Right lung (tissue), 10 donors: ENCODE measurements at places on chromosomes 6 and 20.

DNA sequence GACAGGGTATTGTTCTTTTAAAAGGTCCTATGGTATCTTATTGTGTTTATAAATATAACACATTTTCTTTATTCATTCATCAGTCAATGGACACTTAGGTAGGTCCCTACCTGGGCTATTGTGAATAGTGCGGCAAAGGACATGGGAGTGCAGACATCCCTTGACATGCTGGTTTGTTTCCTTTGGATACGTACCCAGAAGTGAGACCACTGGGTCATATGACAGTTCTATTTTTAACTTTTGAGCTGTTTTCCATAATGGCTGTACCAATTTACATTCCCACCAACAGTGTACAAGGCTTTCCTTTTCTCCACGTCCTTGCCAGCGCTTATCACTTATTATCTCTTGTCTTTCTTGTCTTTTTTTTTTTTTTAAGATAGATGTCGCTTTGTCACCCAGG is 627.5 kb downstream of the PRKN start:
- no peak for DNase-seq

- DNase-seq = no peak
These were observed 4.8 kb downstream of the FBXO30 start for GRCh38 chr6:145809785-145810184.

- peak; percentile 75 for DNase-seq
These were observed 11.2 kb downstream of the TRIM31 start for GRCh38 chr6:30101444-30102413.

DNA sequence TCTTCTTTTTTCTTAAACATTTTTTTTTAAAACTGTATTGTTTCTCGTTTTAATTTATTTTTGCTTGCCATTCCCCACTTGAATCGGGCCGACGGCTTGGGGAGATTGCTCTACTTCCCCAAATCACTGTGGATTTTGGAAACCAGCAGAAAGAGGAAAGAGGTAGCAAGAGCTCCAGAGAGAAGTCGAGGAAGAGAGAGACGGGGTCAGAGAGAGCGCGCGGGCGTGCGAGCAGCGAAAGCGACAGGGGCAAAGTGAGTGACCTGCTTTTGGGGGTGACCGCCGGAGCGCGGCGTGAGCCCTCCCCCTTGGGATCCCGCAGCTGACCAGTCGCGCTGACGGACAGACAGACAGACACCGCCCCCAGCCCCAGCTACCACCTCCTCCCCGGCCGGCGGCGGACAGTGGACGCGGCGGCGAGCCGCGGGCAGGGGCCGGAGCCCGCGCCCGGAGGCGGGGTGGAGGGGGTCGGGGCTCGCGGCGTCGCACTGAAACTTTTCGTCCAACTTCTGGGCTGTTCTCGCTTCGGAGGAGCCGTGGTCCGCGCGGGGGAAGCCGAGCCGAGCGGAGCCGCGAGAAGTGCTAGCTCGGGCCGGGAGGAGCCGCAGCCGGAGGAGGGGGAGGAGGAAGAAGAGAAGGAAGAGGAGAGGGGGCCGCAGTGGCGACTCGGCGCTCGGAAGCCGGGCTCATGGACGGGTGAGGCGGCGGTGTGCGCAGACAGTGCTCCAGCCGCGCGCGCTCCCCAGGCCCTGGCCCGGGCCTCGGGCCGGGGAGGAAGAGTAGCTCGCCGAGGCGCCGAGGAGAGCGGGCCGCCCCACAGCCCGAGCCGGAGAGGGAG is 580 bp downstream of the VEGFA start:
- no peak for DNase-seq

- no peak for DNase-seq
These were observed 259.4 kb downstream of the EPM2A start for GRCh38 chr6:145475794-145476396.

DNA sequence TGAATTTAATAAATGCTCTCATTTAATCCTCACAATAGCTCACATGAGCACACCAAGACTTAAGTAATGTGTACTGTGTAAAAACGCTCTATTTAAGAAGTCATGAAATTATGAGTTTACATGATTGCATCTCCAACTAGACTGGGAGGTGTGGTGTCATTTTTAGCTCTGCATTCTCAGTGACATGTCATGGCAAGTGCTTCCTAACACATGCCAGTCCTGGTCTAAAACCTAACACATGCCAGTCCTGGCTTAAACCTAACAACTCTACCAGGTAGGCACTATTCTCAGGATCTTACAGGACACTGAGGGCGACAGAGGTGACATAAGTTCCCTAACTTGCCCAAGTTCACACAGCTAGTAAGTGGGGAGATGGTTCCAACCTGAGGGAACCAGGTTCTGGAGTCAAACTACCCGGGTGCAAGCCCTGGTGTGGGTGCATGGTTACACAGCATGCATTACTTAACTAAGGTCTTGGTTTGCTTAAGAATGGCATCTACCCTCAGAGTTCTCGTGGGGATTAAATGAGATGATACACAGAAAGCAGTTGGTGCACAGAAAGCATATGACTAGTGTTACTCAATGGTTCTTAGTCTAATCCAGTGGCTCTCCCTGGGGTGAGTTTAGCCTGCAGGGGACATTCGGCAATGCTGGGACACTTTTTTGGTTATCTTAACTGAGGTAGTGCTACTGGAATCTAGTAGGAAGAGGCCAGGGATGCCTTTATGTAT is 14.7 kb downstream of the CLDN20 start:
- DNase-seq = no peak

- no peak for DNase-seq
These were observed 10.3 kb upstream of the MYB start for GRCh38 chr6:135170849-135171248.

DNA sequence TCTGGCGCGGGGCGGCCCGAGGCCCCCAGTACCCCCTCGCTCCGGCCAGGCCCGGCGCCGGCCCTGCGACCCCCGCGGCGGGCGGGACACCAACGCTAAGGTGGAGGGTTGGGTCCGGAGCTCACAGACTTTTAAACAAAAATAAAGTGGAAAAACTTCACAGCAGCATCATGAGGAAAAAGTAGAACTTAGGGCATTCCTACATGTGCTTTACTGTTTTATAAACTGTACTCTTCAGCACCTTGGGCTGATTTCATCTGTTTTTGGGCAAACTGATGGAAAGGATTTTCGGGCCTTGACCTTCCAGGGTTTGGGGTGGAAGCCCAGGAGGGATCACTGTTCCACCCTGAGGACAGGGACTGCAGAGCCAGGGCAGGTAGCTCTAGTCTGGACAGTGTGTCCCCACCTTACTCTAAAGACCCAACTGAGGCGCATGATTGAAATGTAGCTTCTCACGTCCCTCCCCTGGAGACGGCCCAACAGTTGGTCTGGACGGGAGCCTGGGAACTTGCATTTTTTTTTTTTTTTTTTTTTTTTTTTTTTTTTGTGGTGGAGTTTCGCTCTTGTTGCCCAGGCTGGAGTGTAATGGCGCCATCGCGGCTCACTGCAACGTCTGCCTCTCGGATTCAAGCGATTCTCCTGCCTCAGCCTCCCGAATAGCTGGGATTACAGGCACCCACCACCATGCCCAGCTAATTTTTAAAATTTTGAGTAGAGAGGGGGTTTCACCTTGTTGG is 740 bp downstream of the NELFCD start:
- no peak for DNase-seq

DNA sequence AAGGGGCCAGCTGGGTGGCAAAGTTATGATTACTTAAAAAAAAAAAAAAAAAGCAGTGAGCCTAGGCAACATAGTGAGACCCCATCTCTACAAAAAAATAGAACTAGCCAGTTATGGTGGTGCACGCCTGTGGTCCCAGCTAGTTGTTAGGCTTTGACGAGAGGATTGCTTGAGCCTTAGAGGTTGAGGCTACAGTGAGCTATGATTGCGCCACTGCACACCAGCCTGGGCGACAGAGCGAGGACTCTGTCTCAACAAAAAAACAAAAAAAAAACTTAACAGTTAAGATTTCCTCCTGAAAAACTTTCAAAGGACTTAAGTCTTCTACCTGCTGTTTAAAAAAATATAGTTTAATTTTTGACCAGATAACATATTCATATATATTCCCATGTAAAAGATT is 2.4 kb downstream of the GTSF1L start:
- no peak for DNase-seq

DNA sequence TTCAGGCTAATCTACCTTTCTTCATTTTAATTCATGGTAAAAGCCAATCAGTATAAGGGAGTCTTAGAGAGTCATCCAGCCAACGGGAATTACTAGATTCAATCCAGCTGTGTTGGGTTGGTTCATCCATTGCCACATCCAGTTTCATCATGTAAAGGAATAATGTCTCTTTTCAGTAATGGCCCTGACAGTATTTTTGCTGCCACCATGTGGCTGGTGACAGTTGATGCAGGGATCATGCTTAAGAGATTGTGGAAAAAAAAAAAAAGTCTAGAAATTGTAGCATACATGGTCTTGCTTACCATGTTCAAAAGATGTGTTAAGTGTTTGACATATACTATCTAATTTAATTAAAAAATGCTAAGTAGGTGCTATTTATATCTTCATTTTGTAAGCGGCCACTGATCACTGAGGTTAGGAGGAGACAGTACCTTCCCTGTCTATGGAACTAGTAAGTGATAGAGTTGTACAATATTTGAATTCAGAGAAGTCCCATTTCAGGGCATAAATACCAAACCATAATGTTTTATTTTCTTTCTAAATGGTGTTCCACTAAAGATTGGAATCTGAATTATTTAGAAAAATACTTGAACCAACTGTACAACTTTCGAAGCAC is 135.9 kb downstream of the KHDRBS2 start:
- DNase-seq = peak; percentile 43

DNA sequence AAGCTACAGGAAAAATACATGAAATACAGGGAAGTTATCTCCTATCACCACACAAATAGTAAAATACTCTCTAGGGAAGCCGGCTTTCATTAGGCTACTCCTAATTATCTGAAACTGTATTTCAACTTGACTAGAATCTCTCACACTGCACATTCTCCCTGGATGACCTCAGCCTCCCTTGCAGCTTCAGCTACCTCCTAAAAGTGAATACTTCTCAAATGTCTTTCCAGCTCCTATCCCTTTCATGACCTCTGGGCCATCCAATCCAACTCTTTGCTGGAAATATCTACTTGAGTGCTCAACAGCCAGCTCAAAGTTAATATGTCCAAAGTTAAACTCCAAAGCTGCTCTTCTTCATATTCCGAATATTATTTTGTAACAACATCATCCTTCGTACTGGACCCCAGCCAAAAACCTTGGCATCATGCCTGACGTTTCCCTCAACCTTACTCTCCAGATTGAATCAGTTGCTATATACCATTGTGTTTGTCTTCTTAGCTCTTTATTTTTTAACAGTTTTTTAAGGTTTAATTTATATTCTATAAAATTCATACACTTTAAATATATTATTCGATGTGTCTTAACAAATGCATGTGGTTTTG is 29.4 kb upstream of the KIF6 start:
- peak; percentile 28 for DNase-seq

- DNase-seq = no peak
These were observed 142.3 kb downstream of the TBXT start for GRCh38 chr6:166025149-166025898.

DNA sequence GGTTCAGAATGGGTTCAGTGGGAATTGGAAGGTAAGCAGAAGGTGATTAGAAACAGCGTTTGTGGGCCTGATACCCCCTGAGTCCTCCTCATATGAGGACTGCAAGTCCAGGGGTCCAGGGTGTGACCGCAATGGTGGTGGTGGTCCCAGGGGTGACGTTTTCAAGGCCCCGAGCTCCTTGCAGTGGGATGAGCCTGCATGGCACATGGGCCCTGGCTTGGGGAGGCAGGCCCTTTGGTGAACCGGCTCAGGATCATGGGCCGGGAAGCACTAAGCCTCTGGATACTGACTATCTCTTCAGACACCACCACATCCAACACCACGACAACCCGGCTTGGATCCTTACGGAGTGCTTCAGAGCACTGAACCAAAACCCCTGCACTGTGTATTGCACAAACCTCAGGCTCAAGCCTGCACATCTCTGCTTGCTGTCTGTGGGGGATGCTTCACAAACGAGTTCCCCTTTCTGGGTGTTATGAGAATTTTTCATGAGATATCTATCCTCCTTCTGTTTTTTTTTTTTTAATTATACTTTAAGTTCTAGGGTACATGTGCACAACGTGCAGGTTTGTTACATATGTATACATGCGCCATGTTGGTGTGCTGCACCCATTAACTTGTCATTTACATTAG is 67.9 kb downstream of the STK35 start:
- DNase-seq = no peak

GRCh38 chr6:159713984-159714383 is 13.3 kb upstream of the WTAP start:
- DNase-seq = no peak

- DNase-seq = no peak
These were observed 86.9 kb downstream of the TCP11 start for GRCh38 chr6:35054106-35054742.

- DNase-seq = no peak
These were observed 1172.2 kb upstream of the CITED2 start for GRCh38 chr6:140546640-140547039.

DNA sequence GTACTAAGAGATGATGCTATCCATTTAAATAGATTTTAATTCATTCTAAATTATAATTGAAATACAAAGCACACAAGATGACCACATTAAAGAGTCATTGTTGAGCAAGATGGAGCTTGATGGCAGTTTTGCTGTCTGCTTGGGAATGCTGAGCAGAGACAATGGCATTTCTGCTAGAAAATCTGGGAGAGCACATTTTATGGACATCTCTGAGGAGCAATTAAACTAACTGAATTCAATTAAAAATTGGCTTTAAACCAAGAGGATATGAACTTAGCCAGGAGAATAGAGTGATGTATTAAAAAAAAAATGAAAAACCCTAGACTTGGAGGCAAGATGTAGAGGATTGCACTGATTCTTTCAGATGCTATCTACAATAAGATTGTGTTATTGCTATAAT is 19.1 kb upstream of the ADGRB3 start:
- no peak for DNase-seq

- DNase-seq = no peak
These were observed 18.9 kb upstream of the SLC13A3 start for GRCh38 chr20:46670228-46670584.

DNA sequence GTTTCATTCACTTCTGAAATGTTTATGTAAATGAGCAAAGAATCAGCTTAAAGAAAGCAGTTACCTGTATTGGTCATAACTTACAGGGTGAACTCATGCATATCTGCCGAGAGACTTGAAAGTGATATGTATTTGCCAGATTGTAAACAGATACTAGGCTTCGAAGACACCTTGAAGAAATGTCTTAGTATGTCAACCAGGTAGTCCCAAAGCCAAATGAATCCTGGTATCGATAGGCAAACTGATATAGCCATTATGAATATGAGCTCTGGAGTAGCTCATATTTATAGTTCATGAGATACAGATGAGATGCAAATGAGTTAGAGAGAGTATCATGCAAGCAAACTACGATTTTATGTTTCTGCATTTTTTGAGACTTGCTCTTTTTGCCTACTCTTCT is 55.8 kb downstream of the RNF182 start:
- DNase-seq = no peak

DNA sequence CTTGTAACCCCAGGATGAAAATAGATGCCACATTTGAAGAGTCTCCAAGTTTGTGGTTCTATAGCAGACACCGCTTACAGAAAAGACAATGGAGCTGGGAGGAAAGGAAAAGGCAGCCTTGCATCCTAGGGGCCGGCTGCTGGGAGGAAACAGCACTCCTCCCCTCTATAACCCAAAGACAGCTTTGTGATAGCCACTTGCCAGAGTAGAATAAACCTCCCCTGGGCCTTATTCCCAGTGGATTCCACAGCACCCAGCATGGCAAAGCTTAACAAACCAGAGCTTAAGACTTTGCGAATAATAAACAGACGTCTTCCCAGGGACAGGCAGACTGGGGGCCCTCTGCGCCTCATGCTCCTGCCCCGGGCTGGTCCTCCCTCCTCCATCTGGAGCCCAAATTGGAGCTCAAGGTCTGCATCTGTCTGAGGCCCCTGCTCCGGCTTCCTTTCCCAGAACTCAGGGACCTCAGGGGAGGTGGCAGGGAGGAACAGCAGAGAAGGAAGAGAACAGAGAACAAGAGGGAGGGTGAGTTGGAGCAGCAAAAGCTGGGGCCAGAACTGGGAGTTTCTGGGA is 8.8 kb upstream of the TAF8 start:
- DNase-seq = no peak
